ENCODE measurements at places on chromosomes 4 and X. TPM values are rescaled to one million over a fixed set of nuclear protein-coding genes. Genes with fewer than 3 reads are reported as not detected.

VEGFC gene
- 9.4 TPM for total RNA-seq

ARHGAP36 gene
- total RNA-seq: not detected

HSFX1 gene
- 0.33 TPM for total RNA-seq

FGF13 gene
- 0.08 TPM for total RNA-seq

RPS6KA6 gene
- total RNA-seq: 5.4 TPM

TLR3 gene
- 0.32 TPM for total RNA-seq

PASD1 gene
- total RNA-seq: not detected

ADH6 gene
- total RNA-seq: not detected

KLB gene
- total RNA-seq: 0.08 TPM

ASMT gene
- 0.15 TPM for total RNA-seq

TCEAL2 gene
- total RNA-seq: not detected

CTAG2 gene
- total RNA-seq: not detected
